ENCODE measurements at places on chromosomes 6 and 20.

DNA sequence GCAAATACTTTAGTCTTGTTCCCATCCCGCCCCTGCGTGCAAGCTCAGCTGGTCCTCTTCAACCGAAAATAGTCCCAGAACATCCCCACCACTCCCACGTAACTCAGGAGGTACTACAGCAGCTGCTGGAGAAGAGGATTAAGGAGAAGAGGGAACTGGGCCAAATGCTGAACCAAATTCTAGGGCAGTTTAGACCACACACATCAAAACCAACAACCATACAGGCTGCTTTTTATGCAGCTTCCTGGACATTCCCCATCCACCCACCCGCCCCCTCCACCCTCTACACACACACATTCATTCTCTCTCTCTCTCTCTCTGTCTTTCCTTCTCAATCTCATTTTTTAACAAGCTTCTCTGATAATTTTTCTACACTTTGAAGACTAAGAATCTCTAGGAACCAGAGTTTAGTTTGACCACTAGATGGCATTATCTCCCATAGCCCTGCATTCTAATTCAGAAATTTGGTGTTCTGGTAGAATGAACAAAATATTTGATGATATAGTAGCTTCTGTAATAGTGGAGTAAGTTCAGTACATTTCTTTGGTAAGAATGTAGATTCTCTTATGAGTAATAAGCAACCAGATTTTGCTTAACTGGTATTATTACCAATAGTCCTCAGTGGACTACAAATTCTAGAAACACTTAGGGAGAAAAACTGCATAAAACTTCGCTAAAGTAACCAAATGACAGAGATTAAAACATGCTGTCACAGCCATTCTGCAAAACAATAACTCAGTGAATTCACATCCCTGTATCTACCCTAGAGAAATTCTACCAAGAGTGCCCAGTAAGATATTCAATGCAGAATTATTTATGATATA, 52.1 kb upstream of the BEND6 start:
- DNase-seq: peak; percentile 43

DNA sequence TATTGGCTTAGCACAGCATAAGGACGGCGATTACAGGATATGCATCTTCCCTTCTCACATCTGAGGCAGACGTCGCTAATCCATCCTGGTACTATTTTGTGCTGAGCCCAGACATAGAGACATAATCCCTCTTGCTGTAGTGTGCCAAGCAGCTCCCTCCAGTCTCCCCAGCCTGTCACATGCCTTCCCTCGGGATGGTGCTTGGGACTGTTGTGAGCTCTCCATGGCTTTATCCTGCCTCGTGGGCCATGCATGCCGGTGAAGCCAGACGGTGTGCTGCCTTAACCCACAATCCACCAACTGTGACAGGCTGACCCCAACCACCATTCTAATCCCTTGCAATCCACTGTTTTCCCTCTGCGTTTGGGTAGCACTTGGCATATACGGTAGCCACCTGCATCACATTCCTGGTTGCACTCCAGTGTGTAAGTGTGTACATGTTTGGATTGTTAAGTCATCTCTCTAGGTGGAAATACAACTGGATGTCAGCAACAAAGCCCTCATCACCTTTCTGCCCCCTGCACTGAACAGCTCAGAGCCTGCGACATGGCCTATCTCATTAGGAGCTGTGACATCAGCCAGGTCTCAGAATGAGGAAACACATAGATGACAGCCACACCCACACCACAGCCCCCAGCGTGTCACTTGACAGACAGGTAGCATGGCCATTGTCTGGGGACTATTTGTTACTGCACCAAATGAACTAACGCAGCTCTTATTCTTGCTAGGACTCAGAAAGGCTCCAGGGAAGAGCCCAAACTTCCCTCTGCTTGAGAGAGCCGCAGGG, 374.8 kb upstream of the CDH4 start:
- DNase-seq: no peak

- no peak for DNase-seq
These were observed 260.2 kb downstream of the BCKDHB start for GRCh38 chr6:80366714-80367113.

DNA sequence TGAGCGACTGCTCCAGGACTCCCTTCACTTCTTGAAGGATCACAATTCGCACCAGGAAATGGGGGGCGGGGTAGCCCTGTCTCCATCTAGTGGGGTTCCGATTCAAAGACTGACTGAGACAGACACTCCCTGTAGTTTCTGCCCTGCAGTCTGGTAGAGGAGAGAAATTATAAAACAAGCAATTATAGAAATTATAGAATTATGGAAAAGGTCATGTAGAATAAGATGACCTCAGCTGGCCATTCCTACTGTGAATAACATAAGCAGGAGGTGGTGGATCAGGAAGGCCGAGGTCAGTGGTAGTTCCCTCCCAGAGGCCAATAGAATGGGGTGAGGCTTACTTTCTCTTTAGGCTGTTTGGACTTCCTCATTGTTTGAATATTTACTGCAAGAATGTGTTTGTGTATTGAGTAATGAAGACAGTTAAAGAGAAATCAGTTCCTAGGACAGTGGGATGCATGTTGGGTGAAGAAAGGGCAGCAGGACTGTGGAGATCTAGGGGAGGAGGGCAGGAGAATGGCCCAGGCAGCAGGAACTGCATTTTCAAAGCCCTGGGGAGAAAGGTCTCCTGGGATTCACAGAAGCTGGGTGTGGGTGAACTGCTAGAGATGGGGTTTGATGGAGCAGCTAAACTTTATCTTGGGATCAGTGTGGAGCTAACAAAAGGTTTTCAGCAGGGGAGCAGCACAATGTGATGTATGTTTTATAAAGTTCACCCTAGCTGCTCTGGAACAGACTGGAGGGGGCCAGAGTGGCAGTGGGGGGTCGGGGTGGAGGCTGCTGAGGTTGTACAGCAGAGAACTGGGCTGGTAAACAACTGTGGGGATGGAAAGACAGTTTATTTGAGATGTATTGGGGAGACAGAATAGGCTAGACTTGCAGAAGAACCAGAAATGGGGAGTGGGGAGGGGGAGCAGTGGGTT, 2.1 kb downstream of the ZNF341 start:
- peak; percentile 90 for DNase-seq

DNA sequence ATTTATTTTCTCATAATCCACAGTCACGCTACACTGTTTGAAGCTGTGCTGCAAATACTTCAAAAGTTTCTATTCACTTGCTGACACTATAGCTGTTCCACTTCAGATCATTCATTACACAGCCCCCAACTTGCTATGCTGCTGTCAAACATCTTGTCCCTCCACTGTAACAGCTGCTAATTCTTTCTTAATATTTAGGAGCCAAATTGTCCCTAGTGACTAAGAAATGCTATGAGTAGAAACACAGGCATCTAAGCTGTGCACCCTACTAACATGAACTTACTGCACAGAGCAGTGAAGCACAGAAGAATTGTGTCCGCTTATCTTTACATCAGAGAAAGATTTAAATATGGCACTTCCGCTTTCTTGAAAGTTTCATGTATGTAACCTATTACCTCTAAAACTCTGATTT, 91.3 kb downstream of the PDE10A start:
- DNase-seq: no peak

GRCh38 chr6:16477367-16478149, 239.2 kb downstream of the GMPR start:
- DNase-seq: no peak

DNA sequence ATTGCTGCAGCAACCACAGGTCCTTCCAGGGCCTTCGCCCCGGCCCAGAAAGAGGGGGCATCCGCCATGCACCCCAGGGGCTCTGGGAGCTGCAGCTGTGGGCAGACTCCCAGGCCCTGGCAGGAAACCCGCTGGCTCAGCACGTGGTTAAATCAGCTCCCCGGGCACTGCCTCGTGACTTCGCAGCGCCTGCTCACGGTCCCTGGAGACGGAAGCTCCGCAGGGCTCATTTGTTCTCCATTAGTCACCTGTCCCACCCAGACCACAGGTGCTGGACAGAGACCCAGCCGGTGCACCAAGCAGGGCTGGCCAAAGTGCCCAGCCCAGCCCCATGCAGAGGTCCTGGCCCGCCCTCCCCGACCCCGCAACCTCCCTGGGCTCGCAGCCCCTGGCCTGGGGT, 14.7 kb downstream of the KCNQ2 start:
- peak; percentile 67 for DNase-seq

GRCh38 chr6:75345413-75345812, 60.8 kb upstream of the TMEM30A start:
- no peak for DNase-seq

DNA sequence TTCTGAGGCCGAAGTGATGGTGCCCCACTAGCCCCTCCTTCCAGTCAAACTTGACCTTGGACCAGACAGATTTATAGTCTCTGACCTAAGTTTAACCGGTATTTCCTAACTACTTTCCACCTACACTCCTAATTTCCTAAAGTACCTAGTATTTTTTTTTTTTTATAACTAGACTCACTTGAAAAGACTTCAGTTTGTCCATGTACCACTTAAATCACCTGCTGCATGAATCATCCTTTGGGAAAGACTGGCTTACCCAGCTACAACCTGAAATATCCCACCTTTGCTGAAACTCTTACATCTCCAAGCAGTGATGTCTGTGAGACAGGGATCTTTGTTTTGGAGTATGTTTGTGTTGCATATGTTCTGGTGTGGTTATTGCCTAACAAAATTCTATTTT, 71.1 kb downstream of the ZDHHC14 start:
- no peak for DNase-seq

- peak; percentile 33 for DNase-seq
These were observed 73.4 kb upstream of the FBXO30 start for GRCh38 chr6:145887969-145888368.

DNA sequence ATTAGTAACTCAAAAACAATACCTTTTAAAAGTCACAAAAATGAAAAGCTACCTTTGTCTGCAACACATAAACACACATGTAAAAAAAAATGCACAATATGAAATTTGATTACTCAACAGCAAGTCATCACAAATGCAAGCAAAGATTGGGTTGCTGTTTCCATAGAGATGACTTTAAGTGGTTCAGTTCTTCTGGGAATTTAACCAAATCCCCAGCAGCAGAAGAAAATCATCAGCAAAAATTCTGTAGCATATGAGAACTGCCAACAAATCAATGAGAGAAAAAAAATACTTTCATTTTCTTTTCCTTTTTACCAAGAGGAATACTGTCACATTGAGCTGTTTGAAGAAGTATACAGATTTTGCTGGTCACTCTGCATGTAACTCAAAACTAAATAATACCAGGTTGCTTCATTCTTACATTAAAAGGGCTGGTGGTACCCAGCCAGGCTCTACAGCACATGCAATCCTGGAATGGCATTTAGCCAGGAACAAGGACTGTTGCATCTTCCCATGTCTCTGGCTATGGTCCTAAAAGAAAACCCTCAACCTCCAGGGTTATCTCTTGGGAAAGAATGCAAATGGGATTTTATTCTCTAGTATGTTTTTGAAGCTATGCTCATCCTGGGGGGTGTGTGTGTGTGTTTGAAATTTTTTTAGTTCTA, 158.3 kb downstream of the OPRM1 start:
- peak; percentile 63 for DNase-seq

DNA sequence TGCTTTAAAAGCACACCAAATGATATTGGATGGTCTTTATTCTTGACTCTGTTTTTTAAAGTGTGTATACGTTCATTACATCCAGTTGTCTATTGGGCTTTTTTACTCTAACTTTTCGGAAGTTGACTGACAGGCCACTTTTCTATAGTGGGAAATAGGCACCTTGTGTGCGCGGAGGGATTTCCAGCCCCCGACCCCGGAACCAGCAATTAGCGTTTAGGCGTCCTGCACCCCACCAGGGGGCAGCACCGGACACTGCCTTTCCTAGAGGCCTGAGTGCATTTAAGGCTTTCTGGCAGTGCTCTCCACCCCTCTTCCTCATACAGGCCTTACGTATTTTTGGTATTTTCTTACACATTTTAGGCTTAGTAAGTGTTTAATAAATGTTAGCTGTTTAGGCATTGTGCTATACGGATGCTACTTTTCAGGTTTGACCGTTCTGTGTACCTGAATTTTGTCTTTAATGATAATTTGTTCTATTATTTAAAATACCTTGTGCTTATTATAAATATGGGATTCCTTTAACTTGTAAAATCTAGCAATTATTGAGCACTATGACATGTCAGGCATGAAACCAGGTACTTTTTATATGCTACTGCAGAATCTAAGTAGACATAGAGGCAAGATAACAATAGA, 231.8 kb downstream of the BCKDHB start:
- DNase-seq: peak; percentile 89

DNA sequence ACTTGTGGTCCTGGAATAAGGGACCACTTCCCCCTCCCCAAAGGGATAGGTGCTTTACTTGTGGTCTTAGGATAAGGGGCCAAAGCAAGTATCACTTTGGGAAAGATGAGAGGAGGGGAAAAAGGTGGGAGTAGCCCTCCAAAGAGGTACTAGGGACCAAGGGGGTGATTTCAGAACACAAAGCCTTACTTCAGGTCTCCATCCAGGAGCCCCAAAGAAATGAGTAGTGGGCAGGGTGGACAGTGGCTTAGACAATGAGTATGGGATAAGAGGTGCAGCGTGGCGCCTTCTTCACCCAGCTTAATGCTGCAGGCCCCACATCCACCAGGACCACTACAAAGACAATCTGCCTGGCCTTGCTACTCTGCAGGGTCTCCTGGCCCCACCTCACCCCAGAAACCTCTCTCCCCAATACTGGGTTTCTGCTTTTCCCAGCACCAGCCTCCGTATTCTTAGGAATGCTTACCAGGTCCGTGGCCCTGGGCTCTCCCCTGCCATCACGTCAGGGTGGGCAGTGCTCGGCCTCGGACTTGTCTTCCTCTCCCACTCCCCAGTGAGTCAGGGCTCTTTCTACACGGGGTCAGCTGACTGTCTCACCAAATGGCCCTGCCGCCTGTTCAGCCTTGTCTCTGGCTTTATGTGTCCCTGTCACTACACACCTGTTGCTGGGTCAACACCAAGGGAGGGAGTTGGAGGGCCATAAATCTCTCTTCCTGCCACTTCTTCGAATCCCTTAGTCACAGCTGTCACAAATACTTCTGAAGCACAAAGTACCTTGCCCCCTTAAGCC, 3.1 kb downstream of the NNAT start:
- DNase-seq: no peak

DNA sequence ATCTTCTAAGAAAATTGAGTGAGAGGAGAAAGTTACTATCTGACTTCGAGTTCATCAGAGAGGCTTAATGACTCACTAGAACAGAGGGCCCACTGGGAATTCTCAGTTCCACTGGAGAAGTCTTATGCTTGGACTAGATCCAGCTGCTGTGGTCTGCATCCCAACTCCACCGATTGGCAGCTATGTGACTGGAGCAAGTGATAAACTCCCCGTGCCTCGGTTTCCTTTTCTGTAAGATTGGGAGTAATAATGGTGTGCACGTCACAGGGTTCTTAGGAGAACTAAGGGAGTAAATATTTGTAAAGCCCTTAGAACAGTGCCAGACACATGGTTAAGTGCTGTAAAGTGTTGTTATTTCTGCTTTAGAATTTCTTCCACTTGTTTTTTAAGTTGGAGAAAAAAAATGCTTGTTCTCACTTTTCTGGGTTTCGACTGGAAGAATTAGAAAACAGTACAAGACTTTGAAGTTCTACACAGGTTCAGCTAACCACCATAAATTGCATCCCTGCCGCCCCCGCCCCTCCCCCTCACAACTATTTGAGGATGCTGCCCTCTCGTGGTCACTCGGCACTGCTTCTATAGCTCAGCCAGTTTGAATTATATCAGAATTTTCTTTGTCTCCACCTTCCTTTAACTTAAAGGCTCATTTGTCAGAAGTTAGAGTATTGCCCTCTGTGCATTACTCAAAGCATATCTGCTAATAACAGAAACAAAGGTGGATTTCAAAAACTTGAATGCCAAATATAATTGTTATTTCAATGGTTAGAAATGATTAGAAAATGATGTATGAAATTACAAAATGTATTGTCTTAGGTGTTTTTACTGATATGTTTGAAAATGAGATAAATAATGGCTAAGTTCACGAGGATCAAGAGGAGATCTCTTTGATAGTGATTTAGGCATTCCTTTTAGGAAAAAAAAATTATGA, 95.0 kb upstream of the IFNGR1 start:
- peak; percentile 86 for DNase-seq

- no peak for DNase-seq
These were observed 898 bp downstream of the LAMA4 start for GRCh38 chr6:112253498-112253840.
